ENCODE measurements at places on chromosomes 1 and 21.

DNA sequence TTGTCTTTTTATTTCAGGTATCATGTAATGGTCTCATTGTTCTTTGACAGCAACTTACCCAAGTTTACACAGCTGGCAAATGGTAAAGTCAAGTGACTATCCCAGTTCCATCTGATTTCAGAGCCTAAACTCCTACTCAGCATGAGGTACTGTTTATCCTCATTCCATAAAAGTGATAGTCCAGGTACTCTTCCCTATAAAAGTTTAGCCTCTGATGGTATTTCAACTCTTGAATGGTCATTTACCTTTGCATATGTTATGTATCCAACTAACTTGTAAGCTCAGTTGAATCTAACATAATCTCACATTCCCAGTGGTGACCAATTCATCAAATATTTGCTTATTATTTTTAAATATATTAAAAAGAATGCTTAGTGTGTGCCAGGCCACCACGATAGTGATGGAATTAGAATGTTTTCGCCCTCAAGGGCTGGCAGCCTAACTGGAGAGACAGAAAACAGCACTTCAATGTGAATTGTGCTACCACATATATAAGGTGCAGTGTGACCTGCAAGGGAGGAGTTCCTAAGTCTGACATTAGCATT, 307.1 kb downstream of the CTH start:
- peak; percentile 11 for DNase-seq

DNA sequence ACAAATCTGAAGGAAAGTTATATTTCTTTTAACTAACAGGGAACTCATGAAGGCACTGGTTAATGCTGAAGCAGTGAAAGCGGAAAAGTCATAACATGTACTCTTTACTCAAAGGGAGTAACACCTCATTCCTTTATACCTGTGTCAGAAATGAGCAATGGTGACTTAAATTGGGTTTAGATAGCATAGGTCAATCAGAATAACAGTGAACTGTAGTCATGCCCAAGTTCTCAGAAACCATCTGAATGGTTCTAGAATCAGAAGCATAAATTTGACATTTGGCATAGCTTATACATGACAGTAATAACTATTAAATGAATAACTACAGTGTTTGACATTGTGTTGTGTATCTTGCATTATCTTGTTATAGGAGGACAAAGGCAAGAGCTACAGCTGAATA, 382.0 kb downstream of the NUF2 start:
- no peak for DNase-seq

DNA sequence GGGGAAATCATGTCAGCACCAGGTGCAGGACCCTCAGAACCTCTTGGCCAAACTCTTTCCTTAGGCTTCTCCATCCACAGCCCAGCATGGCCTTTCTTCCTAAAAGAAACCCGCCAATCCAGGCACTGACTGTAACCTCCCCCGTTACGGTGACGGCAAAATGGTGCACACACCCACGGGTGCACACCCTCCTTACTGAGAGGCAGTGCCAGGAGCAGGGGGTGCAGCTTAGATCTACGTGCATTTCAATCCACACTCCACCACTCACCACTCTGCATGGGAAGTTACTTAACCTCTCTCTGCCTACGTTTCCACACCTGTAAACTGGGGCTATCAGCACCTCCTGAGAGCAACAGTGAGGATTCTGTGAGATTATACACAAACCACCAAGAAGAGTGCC, 31.0 kb downstream of the SUSD4 start:
- DNase-seq: no peak

DNA sequence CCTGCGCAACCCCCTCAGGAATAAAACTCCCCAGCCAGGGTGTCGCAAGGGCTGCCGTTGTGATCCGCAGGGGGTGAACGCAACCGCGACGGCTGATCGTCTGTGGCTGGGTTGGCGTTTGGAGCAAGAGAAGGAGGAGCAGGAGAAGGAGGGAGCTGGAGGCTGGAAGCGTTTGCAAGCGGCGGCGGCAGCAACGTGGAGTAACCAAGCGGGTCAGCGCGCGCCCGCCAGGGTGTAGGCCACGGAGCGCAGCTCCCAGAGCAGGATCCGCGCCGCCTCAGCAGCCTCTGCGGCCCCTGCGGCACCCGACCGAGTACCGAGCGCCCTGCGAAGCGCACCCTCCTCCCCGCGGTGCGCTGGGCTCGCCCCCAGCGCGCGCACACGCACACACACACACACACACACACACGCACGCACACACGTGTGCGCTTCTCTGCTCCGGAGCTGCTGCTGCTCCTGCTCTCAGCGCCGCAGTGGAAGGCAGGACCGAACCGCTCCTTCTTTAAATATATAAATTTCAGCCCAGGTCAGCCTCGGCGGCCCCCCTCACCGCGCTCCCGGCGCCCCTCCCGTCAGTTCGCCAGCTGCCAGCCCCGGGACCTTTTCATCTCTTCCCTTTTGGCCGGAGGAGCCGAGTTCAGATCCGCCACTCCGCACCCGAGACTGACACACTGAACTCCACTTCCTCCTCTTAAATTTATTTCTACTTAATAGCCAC, 696 bp downstream of the TGFB2 start:
- DNase-seq: no peak

DNA sequence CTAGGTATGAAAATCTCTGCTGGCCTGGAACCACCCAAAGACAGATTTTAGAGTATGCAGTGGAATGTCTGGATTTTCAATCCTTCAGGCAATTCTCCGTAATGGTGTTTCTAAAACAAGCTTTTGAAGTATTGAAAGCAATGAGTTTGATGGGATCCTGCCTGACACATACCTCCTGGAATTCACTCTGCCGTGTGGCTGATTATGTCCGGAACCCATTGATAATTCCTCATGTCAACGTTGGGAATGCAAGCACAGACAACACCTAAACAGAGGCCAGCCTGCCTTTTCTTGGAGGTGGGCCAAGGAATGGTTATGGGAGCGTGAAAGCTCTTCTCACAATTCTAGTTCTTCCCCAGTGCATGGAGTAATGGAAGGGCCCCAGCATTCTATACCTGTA, 168.9 kb upstream of the HMCN1 start:
- no peak for DNase-seq

GRCh38 chr1:66154394-66154793, 361.7 kb downstream of the PDE4B start:
- no peak for DNase-seq

Data from HS-5 (cell line).